ENCODE measurements at places on chromosomes 16 and 17.

GRCh38 chr17:61488878-61489718 lies 36.9 kb downstream of the TBX4 start:
- DNase-seq: no peak

GRCh38 chr16:3696425-3697218 lies 20.7 kb downstream of the TRAP1 start:
- no peak for DNase-seq

GRCh38 chr16:29984137-29984763 lies 10.6 kb downstream of the TAOK2 start:
- no peak for DNase-seq

DNA sequence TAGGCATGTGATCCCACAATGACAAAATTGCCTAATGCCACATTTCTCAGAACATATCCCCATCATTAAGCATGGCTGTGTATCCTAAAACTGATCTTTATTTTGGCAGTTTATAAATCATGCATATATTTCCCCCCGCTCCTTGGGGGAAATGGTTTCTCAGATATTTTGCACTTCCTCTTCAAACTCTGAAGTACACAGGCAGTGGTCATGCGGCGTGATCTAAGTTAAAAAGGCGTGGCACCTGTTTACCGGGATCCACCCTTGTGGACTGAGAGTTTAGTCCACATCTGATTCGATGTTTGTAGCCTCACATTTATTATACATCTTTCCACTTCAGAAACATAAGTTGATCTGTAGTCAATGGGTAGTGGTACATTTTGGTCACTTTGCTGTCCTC lies 51.4 kb downstream of the USP10 start:
- no peak for DNase-seq

Measured in activated CD8-positive, alpha-beta memory T cell treated with anti-CD3 and anti-CD28 coated beads for 48 hours (primary cell).